ENCODE measurements at places on chromosomes 3 and 15. TPM values are rescaled to one million over a fixed set of nuclear protein-coding genes. Genes with fewer than 3 reads are reported as not detected.
A peak's percentile ranks its signal among the peaks of the same experiment; 100 is the strongest.

FEM1B gene
- total RNA-seq = 49.1 TPM

CYP1A2 gene
- total RNA-seq = not detected

GOLGA8G gene
- total RNA-seq = not detected

C3orf49 gene
- not detected for total RNA-seq

NR1D2 gene
- 14.7 TPM for total RNA-seq

HIGD2B gene
- total RNA-seq = not detected

NME9 gene
- not detected for total RNA-seq

PLSCR2 gene
- total RNA-seq = not detected

GRCh38 chr3:63051920-63052319, 176.7 kb upstream of the CADPS start:
- H3K36me3 ChIP-seq = no peaks in the 10 kb centered on the region
- no peak overlapping the region for H3K27ac ChIP-seq
- no peak overlapping the region for H3K4me3 ChIP-seq
- no peak for DNase-seq
- H3K27me3 ChIP-seq = no peaks in the 10 kb centered on the region
- H3K4me1 ChIP-seq = no peaks in the 10 kb centered on the region

- H3K4me1 ChIP-seq = no peaks in the 10 kb centered on the region
- no peak for DNase-seq
- no peak overlapping the region for H3K4me3 ChIP-seq
- no peaks in the 10 kb centered on the region for H3K36me3 ChIP-seq
These were observed 28.3 kb upstream of the CHMP2B start for GRCh38 chr3:87198774-87199173.

- peaks cover 25% of the 10 kb centered on the region for H3K4me1 ChIP-seq
- peaks cover 10% of the 10 kb centered on the region for H3K36me3 ChIP-seq
- H3K27ac ChIP-seq = no peak overlapping the region
- DNase-seq = no peak
These were observed 2.7 kb downstream of the BOC start for GRCh38 chr3:113213896-113214587.

DNA sequence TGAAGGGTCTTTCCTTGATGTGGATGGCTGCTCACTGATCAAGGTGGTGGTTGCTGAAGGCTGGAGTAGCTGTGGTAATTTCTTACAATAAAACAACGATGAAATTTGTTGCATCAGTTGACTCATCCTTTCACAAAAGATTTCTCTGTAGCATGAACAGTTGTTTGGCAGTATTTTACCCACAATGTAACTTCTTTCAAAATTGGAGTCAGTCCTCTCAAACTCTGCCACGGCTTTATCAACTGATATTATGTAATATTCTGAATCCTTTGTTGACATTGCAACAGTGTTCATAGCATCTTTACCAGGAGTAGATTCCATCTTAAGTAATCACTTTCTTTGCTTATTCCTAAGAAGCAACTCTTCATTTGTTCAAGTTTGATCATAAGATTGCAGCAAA, 252.6 kb downstream of the UBE2E2 start:
- H3K27me3 ChIP-seq = no peaks in the 10 kb centered on the region
- DNase-seq = no peak
- peaks cover 50% of the 10 kb centered on the region for H3K4me1 ChIP-seq
- no peak overlapping the region for H3K27ac ChIP-seq

DNA sequence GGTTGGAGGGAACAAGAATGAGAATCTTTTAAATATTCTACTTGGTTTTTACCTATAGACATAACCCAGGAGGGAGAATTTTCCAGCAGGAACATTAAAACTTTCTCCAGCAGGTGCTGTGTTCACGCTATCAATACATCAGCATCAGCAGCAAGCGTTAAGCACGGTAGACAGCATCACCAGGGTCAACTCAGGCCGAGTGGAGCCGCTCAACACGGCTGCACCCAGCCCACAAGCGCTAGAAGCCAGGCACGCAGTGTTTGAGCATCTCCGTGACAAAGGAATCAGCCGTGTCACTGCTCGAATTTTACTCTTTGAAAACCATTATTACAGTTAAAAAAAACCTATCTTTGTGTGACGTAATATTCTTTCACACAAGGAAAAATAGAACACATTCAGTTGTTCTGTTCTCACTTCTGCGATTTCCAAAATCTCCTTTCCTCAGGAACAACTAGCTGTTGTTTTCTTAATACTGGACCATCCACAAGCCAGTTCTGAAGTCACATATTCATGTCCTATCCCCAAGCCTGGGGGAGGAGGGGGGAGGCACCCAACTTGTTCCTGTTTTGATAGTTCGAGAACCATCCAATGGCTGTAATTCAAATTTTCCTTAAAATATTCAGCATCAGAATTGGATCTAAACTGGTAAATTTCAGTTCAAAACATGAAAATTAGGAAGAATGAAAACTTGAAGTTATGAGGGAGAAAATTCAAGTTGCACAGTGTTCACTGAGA, 77.9 kb downstream of the ADAMTS17 start:
- no peak overlapping the region for H3K27ac ChIP-seq
- peaks cover 3% of the 10 kb centered on the region for H3K4me1 ChIP-seq
- H3K27me3 ChIP-seq = peaks cover 5% of the 10 kb centered on the region
- no peak for DNase-seq

DNA sequence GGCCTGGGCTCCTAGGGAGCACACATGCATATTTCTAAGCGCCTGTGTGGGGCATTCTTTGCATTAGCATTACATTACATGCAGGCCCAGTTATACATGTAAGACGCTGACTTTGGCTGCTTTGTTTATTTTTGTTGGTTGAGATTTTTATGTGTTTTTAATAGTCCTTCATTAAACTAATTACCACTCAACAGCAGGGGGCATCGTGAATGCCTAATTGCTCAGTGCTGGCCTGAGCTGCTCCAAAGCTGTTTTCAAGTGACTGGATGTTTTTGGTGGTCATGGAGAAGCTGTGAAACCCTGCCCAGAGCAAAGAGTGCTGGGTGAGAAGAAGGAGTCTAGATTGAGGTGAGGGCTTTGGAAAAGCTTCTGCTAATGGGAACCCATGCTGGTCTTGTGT, 41.5 kb downstream of the GPD1L start:
- H3K36me3 ChIP-seq = peaks cover 13% of the 10 kb centered on the region
- no peaks in the 10 kb centered on the region for H3K27me3 ChIP-seq
- no peak for DNase-seq
- no peak overlapping the region for H3K4me3 ChIP-seq

- peaks cover 14% of the 10 kb centered on the region for H3K4me1 ChIP-seq
- H3K27ac ChIP-seq = no peak overlapping the region
- no peak overlapping the region for H3K4me3 ChIP-seq
- H3K36me3 ChIP-seq = no peaks in the 10 kb centered on the region
- H3K27me3 ChIP-seq = no peaks in the 10 kb centered on the region
- DNase-seq = no peak
These were observed 23.6 kb upstream of the CGNL1 start for GRCh38 chr15:57352535-57353316.

DNA sequence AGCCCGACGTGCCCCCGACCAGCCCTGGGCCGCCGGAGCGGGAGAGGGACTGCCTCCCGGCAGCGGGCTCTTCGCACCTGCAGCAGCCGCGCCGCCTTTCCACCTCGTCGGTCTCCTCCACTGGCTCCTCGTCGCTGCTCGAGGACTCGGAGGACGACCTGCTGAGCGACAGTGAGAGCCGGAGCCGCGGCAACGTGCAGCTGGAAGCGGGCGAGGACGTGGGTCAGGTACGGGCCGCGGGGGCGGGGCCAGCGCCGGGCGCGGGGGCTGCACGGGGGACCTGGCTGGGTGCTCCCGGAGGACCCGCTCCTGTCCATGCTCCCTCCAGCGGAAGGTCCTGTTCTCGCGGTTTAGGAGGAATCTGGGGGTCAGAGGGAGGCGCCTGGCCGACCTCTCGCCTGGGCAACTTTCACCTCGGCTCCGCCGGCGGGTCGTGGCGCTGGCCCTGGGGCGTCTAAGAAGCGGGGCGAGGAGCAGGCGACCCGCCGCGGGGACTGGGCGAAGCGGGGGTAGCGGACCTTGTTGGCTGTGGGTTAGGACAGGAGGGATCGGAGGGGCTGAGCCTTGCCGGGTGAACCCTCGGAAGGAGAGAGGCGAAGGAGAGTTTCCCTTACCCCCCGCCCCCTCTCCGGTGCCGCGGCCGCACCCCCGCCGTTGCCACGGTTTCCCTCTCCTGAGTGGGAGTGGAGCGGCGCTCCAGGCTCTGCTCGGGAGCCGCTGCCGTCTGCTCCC, 682 bp downstream of the ITPKA start:
- peak overlapping the region; percentile 42 for H3K4me3 ChIP-seq
- H3K27ac ChIP-seq = no peak overlapping the region
- no peak for DNase-seq
- H3K36me3 ChIP-seq = peaks cover 1% of the 10 kb centered on the region
- peaks cover 19% of the 10 kb centered on the region for H3K4me1 ChIP-seq

GRCh38 chr15:69666441-69666882, 213.8 kb downstream of the RPLP1 start:
- no peaks in the 10 kb centered on the region for H3K36me3 ChIP-seq
- DNase-seq = no peak
- no peak overlapping the region for H3K27ac ChIP-seq
- H3K4me3 ChIP-seq = no peak overlapping the region
- peaks cover 25% of the 10 kb centered on the region for H3K27me3 ChIP-seq
- H3K4me1 ChIP-seq = peaks cover 16% of the 10 kb centered on the region

- H3K4me1 ChIP-seq = peaks cover 100% of the 10 kb centered on the region
- peaks cover 46% of the 10 kb centered on the region for H3K36me3 ChIP-seq
- no peak for DNase-seq
- no peaks in the 10 kb centered on the region for H3K27me3 ChIP-seq
These were observed 531.4 kb downstream of the FOXP1 start for GRCh38 chr3:71051893-71052687.

DNA sequence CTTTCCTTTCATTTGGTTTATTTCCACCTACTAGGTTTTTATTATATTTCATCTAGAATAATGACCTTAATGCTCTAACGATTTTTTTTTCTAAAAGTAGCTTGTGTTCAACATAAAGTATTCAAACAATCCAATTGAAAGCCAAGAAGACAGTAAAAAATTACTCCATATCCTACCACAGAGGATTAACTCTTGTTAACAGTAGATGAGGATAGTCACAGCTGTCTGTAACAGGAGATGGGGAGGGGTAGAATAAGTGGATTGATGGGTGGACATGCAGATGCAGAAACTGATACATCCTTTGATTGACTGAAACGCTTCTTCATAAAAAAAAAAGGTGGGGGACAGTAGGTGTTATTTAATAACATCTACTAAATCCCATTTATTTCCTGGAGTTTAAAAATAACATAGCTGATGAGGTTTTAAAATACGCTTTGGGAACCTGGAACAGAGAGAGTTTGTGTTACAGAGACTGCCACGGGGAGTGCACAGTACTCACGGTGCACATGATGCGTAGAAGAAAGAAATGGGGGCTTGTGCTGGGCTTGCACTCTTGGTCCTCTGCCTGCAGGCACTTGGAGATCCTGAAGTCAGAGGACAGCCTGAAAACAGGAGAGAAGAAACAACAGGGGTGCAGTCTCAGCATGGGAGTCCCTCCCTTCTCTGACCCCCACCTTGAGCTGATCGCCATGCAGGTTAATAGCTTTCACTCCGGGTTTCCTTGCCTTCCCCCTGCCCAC, 226.7 kb downstream of the THSD4 start:
- no peak overlapping the region for H3K4me3 ChIP-seq
- no peaks in the 10 kb centered on the region for H3K36me3 ChIP-seq
- no peaks in the 10 kb centered on the region for H3K4me1 ChIP-seq
- DNase-seq = no peak

GRCh38 chr15:73231661-73232419, 136.9 kb downstream of the HCN4 start:
- no peaks in the 10 kb centered on the region for H3K27me3 ChIP-seq
- H3K36me3 ChIP-seq = peaks cover 12% of the 10 kb centered on the region
- H3K4me1 ChIP-seq = peaks cover 7% of the 10 kb centered on the region
- H3K27ac ChIP-seq = no peak overlapping the region
- H3K4me3 ChIP-seq = no peak overlapping the region

GRCh38 chr3:69770219-69770618, 31.0 kb downstream of the MITF start:
- no peak overlapping the region for H3K27ac ChIP-seq
- H3K36me3 ChIP-seq = peaks cover 1% of the 10 kb centered on the region
- peaks cover 29% of the 10 kb centered on the region for H3K4me1 ChIP-seq
- DNase-seq = no peak
- H3K4me3 ChIP-seq = no peak overlapping the region
- no peaks in the 10 kb centered on the region for H3K27me3 ChIP-seq

DNA sequence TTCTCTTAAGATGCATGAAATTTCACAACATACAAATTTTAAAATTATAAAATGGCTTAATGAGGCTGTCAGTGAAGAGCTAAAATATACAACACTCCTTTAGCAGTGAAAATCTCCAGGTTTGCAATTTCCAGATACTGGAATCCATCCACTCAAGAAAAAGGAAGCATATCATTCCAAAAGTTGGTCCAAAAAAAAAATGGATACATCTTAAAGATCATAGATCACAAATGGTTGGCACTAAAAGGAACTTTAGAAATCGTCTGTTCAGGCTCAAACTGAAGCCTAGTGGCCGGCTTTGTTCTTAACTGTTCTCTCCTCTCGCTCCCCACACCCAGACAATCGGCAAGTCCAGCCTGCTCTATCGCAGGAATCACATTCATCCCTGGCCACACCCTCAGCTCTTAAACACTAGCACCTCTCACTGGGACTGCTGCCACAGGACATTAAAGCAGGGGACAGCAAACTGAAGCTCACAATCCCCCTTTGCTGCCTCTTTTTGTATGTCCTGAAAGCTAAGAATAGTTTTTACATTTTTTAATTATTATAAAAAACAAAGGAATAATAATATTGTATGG, 130.3 kb upstream of the CDIN1 start:
- no peaks in the 10 kb centered on the region for H3K36me3 ChIP-seq
- peaks cover 7% of the 10 kb centered on the region for H3K4me1 ChIP-seq
- no peak overlapping the region for H3K27ac ChIP-seq
- no peak overlapping the region for H3K4me3 ChIP-seq
- no peak for DNase-seq
- H3K27me3 ChIP-seq = no peaks in the 10 kb centered on the region

- H3K27ac ChIP-seq = no peak overlapping the region
- DNase-seq = no peak
- H3K4me1 ChIP-seq = no peaks in the 10 kb centered on the region
These were observed 15.3 kb downstream of the RBPMS2 start for GRCh38 chr15:64760056-64760455.

DNA sequence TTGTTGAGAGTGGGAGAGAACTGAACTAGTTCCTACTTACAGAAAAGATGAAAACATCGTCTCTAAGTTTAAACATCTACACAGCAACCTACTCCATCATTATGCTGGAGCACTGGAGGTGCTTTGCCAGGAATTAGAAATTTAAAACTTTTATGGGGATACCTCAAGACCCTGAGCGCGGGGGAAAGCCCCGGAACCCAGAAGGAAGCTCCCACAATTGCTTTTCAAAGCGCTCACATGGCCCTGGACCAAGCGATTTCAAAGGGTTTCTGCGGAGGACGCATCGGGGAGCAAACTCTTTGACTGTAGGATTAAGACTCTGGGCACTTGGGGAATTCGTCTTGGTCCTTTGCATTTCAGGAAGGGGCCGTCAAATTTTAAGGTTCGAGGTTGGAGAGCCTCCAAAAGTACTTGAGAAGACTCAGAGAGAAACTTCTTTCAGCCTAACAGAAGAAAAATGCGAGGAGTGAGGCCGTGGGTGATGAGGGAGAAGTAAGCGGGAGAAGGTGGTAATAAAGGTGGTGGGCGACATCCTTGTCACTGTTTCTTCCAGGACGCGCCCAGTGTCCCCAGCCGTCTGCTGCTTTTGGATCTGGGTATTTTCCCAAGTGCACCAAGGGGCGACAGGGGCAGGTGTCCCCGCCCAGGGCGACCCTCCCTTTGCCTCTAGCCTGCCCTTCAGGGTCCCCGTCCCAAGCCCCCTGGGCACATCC, 591 bp downstream of the PROK2 start:
- peaks cover 72% of the 10 kb centered on the region for H3K27me3 ChIP-seq
- DNase-seq = no peak
- peaks cover 23% of the 10 kb centered on the region for H3K4me1 ChIP-seq
- H3K4me3 ChIP-seq = peak overlapping the region; percentile 63
